ENCODE measurements at places on chromosomes 13 and 19.

- DNase-seq = no peak
Measured at GRCh38 chr19:16351133-16351809, 26.6 kb downstream of the KLF2 start.

GRCh38 chr13:45046445-45046844 is 57.1 kb downstream of the GPALPP1 start:
- no peak for DNase-seq

DNA sequence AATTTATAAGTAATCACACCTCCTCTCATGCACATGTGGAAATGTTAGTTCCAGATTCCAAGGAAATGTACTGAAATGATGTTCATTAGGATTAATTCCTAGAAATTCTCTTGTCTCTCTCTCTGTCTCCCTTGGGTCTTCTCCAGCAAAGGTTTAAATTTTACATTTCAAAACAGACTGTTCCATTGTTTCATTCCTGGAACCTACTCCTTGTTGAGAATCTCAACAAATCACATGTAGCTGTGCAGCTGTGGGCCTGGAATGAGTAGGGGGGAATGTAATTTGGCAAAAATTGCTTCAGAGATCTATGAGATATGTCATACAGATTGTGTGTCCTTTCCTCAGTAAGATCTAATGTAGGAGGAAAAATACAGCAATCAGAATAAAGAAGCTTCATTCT is 46.2 kb upstream of the RFXAP start:
- no peak for DNase-seq

- DNase-seq = no peak
Measured at GRCh38 chr19:13064092-13064489, 38.6 kb downstream of the LYL1 start.

All from hematopoietic multipotent progenitor cell treated with erythropoietin and hydrocortisone succinate and interleukin-3 and kit ligand, for 15 days (in vitro differentiated cells).